Lower leg skin (tissue), 4 donors: ENCODE measurements at places on chromosomes 7 and 10.

DNA sequence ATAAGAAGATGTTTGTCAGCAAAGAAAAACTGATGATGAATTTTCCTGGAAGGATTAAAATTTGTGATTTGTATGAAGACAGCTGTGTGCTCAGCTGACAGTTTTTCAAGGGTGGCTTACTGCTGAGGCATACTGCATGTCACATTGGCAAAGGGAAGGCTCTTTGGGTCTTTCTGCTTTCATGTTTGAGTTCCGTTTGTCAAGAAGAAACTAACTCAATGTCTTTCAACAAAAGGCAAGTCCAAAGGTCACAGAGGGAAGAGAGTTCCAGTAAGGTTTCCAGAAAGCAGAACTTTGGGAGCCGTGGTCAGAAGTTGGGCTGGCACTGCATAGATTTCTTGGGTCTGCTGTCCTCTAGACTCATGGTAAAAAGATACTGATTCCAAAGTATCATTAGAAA lies 16.9 kb downstream of the DYDC2 start:
- no peak for DNase-seq

DNA sequence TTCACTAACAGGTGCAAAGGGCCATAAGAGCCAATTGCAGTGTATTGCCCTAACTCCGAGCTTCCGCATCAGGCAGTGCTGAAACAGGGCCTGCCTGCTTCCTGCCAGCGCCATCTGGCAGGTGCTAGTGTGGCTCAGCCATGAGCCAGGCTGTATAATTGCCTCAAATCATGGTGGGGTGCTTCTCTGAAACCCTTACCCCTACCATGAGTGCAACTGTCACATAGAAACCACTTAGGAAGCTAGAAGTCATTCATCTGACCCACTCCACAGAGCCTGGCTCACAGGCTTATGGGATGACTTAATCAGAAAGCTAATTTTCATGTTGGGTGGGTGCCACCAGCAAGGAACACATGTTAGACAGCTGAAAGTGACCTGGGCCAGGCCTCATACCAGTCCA lies 133.3 kb upstream of the LAMB4 start:
- DNase-seq, result no peak

- no peak for DNase-seq
These were observed 25.9 kb downstream of the STEAP4 start for GRCh38 chr7:88280801-88281200.

DNA sequence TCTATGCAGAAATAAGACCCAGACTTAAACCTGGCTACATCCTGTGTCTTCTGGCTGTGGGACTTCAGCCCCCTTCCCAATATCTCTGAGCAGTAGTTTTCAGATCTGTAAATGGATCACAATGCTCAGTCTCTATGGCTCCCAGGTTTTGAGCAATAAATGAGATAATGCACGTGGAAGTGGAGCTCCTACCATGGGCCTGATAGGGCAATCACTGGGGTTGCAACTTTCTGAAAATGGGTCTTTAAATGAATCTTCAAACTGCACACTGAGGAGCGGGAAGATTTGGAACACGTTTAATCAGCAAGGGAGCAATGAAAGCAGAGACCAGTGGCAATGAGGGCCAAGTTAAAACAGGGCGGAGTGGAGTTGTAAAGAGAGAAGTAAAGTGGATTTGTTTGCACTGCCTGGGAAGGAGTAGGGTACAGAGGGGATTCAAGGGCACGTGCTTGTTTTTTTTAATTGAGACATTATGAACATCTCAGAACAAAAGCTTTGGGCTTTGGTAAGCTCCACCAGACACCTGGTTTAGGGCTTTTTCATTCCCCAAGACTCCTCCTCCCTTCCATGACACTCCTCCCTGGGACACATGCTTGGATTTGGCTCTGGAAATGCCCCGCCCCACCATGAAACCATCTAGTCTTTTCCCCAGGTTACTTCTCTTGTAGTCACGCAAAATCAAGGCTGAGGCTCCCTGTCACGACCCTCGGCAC lies 42.7 kb downstream of the PAPSS2 start:
- no peak for DNase-seq

GRCh38 chr10:52491246-52491995 lies 177.3 kb downstream of the DKK1 start:
- DNase-seq, result no peak

DNA sequence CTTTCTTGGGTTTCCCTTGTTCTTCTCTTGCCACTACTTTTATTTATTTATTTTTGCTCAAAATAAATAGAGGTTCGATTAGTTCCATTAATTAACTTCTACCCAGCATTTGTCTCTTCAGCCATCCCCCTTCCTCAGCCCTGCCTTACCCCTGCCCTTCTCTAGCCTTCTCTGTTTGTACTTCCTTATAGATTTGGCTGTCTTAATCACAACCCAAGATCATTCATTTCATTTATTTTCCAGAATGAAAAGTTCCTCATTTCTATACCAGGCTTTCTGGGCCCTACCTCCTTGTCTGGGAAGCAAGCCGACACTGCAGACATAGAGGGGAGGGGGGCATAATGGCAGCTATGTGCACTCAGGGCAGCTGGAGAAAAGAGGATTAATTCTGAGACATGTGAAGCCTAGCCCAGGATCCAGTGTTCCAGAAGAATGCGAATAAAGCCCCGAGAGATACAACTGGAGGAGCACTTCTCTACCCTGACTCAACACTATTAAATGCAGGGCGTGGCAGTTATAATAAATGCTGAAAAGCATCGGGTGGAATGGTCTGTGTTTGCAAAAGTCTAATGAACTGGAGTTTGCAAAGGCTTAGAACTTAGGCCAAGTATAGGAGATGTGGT lies 6.4 kb upstream of the PDCD4 start:
- peak; percentile 76 for DNase-seq

GRCh38 chr7:45328403-45328981 lies 170.9 kb downstream of the RAMP3 start:
- DNase-seq, result no peak

- no peak for DNase-seq
These were observed 362.8 kb upstream of the IGFBP3 start for GRCh38 chr7:46283852-46284251.

GRCh38 chr10:24344279-24344678 lies 135.3 kb downstream of the KIAA1217 start:
- DNase-seq, result no peak

DNA sequence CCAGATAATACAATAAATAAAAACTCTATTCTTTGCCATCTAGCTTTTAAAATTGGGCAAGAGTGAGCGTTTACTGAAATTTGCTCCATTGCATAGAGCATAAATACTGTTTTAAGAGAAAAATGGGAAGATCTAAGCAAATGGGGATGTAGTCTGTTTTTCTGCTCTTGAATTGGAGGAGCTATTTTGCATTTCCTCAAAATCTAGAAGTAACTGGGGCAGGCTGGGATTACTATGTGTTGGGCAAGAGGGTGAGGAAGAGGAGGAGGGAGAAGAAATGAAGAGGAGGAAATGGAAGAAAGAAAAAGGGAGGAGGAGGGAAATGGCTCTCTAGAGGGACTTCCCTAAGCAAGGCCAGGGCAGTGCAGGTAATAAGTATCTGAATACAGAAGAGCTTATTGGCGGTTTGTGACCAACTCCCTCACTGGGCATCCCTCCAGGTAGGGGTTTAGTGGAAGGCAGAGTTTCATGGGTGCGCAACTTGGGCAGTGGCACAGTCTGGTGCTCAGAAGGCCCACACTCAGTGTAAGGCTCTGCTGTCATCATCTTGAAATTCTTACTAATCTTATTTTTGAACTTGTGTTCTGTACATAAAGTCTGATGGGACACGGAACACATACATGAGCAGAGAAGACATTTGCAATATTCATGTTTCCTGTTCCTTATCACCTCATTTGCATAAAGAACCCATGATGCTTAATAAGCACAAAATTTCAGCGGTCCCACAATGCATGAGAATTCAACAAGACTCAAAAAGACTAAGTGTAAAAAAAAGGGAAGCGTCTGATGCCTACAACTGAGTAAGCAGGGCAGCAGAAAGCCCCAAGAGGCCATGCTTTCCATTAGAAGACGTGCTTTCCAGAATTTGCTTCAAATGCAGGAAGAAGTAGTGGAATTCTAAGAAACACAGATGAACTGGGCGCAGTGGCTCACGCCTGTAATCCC lies 116.9 kb downstream of the EVX1 start:
- DNase-seq, result no peak

DNA sequence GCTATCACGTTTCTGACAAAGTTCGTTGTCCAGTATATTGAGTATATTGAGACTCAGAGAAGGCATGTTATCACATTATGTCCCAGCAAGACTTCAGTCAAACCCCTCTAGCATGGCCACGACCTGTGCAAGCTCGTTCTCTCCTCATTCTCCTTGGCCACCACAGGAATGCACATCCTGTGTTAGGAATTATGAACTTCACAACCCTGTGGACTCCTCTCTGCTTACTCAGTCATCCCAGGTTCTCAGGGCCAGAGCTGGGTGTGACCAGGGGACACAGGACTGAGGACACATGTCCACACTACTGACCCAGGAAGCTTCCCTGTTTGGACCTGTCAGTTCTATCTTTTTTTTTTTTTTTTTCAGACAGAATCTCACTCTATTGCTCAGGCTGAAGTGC lies 4.4 kb downstream of the SH2D4B start:
- peak; percentile 72 for DNase-seq

GRCh38 chr10:17527514-17528146 lies 73.2 kb upstream of the ST8SIA6 start:
- DNase-seq, result no peak

DNA sequence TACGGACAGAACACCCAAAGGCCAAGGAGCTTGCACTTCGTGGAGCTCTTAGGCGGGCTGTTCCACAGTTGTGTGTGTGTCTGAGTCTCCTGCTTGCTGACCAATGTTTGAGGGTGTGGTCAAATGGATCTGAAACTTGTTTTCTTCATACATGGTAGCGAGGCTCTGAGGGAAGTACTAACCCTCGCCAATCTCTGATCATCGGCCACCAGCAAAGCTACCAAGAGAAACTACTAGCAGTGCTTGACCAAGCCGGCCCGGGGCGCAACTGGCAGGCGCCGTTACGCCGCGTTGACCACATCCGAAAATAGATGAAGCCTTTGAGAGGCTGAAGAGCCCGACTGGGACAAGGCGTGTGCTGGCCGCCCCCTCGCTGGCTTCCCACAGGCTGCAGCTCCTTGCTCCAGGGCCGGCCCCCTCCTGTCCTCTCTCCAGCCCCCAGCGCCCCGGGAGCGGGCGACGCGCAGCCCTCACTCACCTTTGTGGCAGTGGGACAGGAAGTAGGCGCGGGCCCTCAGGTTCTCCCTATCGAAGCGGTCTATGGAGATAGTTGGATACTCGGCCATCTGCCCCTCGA lies 384 bp downstream of the DCLRE1C start:
- peak; percentile 91 for DNase-seq

GRCh38 chr10:8323428-8324054 lies 269.1 kb downstream of the GATA3 start:
- no peak for DNase-seq

GRCh38 chr7:143363016-143363937 lies 764 bp upstream of the FAM131B start:
- no peak for DNase-seq

DNA sequence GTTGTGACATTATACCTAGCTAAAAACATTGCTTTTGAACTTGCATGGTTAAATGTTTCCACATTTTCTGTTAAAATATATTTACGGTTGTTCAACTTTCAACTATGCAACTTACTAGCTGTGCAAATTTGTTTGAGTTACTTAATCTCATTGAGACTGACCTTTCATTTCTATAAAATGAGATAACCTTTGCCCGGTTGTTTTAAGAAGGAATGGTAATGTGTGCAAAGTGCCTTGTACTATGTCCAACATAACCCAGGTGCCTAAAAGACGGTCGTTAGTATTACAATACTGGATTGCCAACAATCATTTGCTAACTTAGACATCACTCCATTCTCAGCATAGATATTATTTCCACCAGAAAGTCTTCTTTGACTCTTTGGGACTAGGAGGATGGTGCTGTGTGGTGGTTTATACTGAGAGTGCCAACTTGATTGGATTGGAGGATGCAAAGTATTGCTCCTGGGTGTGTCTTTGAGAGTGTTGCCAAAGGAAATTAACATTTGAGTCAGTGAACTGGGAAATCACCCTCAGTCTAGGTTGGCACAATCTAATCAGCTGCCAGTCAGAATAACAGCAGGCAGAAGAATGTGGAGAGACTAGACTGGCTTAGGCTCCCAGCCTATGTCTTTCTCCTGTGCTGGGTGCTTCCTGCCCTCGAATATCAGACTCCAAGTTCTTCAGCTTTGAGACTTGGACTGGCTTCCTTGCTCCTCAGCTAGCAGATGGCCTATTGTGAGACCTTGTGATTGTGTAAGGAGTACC lies 85.2 kb upstream of the PDSS1 start:
- no peak for DNase-seq

DNA sequence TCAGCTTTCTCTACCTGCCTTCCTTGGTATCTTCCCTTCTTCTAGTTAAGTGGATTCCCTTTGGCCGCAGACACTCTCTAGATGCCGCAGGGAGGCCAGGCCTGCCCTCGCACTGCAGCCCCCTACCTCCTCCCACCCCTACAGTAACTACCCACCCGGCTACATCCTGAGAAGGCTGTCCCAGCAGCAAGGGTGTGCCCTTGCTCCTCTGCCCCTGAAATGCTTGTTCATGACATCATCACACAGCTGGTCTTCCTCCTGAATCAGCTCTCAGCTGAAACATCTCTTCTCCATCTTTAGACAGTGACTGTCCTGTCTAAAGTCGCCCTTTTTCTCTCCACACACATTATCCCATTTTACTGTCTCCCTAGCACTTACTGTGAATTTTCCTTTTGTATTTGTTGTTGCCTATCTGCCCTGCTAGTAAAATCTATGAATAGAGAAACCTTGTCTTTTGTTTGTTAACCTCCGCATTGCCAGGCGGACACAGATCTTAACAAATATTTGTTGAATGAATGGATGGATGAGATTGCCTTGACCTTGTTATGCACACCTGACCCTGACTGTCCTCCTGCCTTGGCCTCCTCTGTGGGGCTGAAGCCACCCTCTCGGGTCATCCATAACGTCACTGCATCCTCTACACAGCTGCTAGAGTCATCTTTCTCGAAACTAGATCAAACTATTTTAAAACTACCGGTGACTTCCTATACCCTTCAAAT lies 108.9 kb upstream of the GATA3 start:
- DNase-seq, result no peak

DNA sequence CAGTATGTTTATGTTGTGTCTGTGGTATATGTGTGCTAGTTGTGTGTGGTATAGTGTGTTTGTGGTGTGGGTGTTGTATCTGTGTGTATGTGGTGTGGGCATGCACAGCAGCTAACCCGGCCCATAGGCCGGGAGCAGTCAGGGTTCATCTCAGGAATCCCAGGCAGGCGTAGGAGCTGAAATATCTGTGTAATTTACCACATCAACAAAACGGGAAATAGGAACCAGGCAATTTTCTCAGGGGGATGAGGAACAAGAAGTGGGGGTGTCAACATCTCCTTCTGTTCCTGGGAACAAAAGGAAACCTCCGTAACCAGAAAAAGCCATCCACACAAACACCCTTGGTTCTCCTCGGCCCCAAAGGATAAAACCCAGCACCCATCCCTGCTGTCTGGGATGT lies 24.5 kb upstream of the ZNF488 start:
- DNase-seq, result no peak

GRCh38 chr10:2985729-2986232 lies 81.6 kb upstream of the PFKP start:
- DNase-seq, result peak; percentile 42
